ENCODE measurements at places on chromosomes 1 and 21. TPM values are rescaled to one million over a fixed set of nuclear protein-coding genes. Genes with fewer than 3 reads are reported as not detected.

- H3K36me3 ChIP-seq = no peaks in the 10 kb centered on the region
- DNase-seq = no peak
- H3K27ac ChIP-seq = no peak overlapping the region
- peaks cover 16% of the 10 kb centered on the region for H3K4me1 ChIP-seq
- H3K4me3 ChIP-seq = no peak overlapping the region
Measured at GRCh38 chr1:3505161-3505560, 50.7 kb downstream of the ARHGEF16 start.

GRCh38 chr21:26127918-26128317 is 42.7 kb downstream of the APP start:
- H3K27me3 ChIP-seq = no peaks in the 10 kb centered on the region
- no peaks in the 10 kb centered on the region for H3K36me3 ChIP-seq
- peak; percentile 55 for DNase-seq
- peak overlapping the region; percentile 11 for H3K27ac ChIP-seq
- no peak overlapping the region for H3K4me3 ChIP-seq

GRCh38 chr1:235357485-235358373 is 9.5 kb upstream of the TBCE start:
- DNase-seq = no peak
- no peaks in the 10 kb centered on the region for H3K4me1 ChIP-seq
- no peak overlapping the region for H3K4me3 ChIP-seq
- no peaks in the 10 kb centered on the region for H3K27me3 ChIP-seq
- no peaks in the 10 kb centered on the region for H3K36me3 ChIP-seq
- no peak overlapping the region for H3K27ac ChIP-seq

DNA sequence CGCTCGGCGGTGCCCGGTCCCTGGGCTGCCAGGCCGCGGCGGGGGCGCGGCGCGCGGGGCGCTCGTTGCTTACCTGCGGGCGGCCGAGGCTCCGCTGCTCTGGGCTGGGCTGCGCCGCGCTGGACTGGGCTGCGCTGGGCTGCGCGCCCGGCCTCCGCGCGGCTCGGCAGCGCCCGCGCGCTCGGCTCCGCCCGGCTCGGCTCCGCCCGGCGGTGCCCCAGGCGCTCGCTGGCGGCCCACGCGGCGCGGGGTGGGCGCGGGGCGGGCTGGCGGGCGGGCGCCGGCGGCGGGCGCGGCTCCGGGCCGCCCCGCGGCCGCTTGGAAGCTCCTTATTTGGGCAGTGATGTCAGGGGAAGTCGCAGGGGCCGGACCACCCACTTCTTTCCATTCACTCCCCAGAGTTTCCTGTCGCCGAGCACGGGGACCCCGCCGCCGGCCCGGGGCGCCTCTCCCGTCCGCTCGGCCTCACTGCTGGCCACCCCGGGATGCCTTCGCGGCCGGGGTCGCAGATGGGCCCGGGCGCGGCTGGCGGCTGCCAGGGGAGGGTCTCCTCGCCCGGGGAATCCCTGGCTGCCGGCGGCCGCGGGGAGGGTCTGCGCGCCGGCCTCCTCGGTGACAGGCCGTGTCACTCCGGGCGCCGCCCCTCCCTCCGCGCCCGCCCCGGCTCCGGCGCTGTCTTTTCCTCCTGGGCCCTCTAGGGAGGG is 177.7 kb upstream of the EDN2 start:
- H3K4me3 ChIP-seq = peak overlapping the region; percentile 82
- no peaks in the 10 kb centered on the region for H3K27me3 ChIP-seq
- H3K4me1 ChIP-seq = peaks cover 40% of the 10 kb centered on the region
- H3K36me3 ChIP-seq = no peaks in the 10 kb centered on the region

GRCh38 chr1:48789903-48790302 is 13.2 kb upstream of the BEND5 start:
- no peak overlapping the region for H3K4me3 ChIP-seq
- no peak for DNase-seq
- no peaks in the 10 kb centered on the region for H3K27me3 ChIP-seq
- no peaks in the 10 kb centered on the region for H3K4me1 ChIP-seq

GRCh38 chr21:41801321-41802197 is 34.7 kb upstream of the RIPK4 start:
- peaks cover 4% of the 10 kb centered on the region for H3K4me1 ChIP-seq
- H3K4me3 ChIP-seq = no peak overlapping the region
- no peak overlapping the region for H3K27ac ChIP-seq
- DNase-seq = no peak
- H3K27me3 ChIP-seq = no peaks in the 10 kb centered on the region

DNA sequence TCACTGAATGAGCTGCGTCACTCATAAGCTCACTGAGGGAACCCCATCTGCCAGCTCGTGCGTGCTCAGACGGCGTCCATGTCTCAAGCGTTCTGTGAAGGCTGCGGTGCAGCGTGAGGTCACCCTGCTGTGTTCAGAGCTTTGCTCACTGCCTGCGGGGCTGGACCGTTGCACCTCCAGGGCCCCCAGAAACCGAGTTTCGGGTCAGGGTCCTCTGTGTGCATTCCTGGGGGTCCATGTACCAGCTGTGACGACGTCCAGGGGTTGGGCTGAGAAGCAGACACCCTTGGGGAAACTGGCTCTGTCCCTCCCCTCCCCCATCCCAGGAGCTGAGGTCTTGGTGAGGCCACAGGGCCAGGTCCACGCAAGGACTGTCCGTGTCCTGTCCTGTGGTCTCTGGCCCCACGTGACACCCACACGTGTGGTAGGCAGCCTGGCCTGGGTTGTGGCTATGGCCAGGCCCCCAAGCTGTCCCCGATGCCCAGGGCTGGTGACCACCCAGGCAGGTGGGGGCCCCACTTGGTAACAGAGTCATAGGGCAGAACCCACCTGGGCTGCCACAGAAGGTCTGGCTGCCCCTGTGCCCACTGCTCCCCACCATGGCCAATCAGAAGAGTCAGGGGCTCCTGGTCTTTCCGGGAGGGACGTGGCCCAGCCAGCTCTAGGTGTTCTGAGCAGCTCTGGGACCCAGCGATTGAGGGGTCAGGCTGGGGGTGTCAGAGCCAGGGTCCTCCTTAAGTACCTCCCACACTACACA is 24.4 kb downstream of the FTCD start:
- no peaks in the 10 kb centered on the region for H3K4me1 ChIP-seq
- no peak overlapping the region for H3K27ac ChIP-seq
- peaks cover 18% of the 10 kb centered on the region for H3K36me3 ChIP-seq
- H3K27me3 ChIP-seq = no peaks in the 10 kb centered on the region
- H3K4me3 ChIP-seq = no peak overlapping the region

MIXL1 gene
- total RNA-seq = 0.16 TPM

DNA sequence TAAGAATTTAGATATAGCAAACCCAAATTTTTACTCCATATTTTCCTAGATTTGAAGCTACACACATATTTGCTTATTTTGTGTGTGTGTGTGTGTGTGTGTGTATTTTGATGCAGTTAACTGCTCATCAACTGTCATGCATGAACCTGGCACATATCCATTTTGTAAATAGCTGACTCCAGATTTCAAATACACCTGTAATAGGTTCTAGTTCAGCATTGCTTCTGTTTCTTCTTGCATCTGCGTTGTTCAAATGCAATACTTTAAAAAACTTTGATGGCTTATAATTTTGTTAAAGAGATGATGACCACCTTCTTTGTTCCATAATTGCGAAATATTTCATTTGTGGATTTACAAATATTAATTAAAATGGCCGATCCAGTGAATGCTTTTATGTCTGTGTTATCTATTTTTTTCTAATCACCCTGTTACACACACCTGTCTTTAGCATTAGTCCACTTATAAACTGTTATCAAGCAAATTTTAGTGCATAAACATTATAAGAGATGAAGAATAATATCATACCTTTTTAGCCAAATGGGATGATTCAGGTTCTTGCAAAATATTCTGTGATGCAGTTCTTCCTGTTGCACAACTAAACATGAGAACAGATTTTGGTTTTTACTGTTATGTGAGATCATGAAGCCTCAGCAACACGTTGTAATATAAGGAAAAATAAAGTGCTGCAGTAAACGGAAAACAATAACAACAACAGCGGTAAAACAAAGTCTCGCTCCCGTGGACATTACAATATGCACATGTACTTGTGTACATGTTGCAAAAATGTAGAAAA is 12.7 kb upstream of the S100A11 start:
- H3K4me1 ChIP-seq = peaks cover 18% of the 10 kb centered on the region
- H3K36me3 ChIP-seq = no peaks in the 10 kb centered on the region
- peak; percentile 10 for DNase-seq
- H3K27me3 ChIP-seq = peaks cover 12% of the 10 kb centered on the region
- no peak overlapping the region for H3K4me3 ChIP-seq
- H3K27ac ChIP-seq = no peak overlapping the region

GRCh38 chr1:208997726-208998312 is 585.7 kb upstream of the CAMK1G start:
- DNase-seq = no peak
- no peaks in the 10 kb centered on the region for H3K36me3 ChIP-seq
- H3K27me3 ChIP-seq = no peaks in the 10 kb centered on the region

TDRD5 gene
- total RNA-seq = not detected

GRCh38 chr1:182984621-182985020 is 31.7 kb upstream of the SHCBP1L start:
- H3K4me1 ChIP-seq = no peaks in the 10 kb centered on the region
- H3K36me3 ChIP-seq = no peaks in the 10 kb centered on the region
- H3K4me3 ChIP-seq = no peak overlapping the region
- no peak overlapping the region for H3K27ac ChIP-seq
- DNase-seq = peak; percentile 25

C8B gene
- not detected for total RNA-seq

GRCh38 chr1:198113342-198113750 is 43.5 kb upstream of the NEK7 start:
- H3K4me1 ChIP-seq = peaks cover 12% of the 10 kb centered on the region
- DNase-seq = peak; percentile 85
- H3K27ac ChIP-seq = no peak overlapping the region
- no peaks in the 10 kb centered on the region for H3K27me3 ChIP-seq
- no peaks in the 10 kb centered on the region for H3K36me3 ChIP-seq

- peaks cover 5% of the 10 kb centered on the region for H3K4me1 ChIP-seq
- H3K27me3 ChIP-seq = no peaks in the 10 kb centered on the region
- no peak overlapping the region for H3K27ac ChIP-seq
- no peak overlapping the region for H3K4me3 ChIP-seq
- H3K36me3 ChIP-seq = no peaks in the 10 kb centered on the region
- DNase-seq = no peak
Measured at GRCh38 chr1:76239470-76239918, 164.9 kb downstream of the ST6GALNAC3 start.

GRCh38 chr1:63411066-63411465 is 43.6 kb downstream of the ALG6 start:
- no peaks in the 10 kb centered on the region for H3K27me3 ChIP-seq
- no peak overlapping the region for H3K27ac ChIP-seq
- H3K4me1 ChIP-seq = no peaks in the 10 kb centered on the region
- H3K4me3 ChIP-seq = no peak overlapping the region
- no peaks in the 10 kb centered on the region for H3K36me3 ChIP-seq

WNT3A gene
- total RNA-seq = not detected

FCRL2 gene
- not detected for total RNA-seq

- H3K4me3 ChIP-seq = no peak overlapping the region
- no peak for DNase-seq
- H3K27me3 ChIP-seq = peaks cover 15% of the 10 kb centered on the region
- no peaks in the 10 kb centered on the region for H3K4me1 ChIP-seq
Measured at GRCh38 chr1:201419256-201419655, 2.3 kb downstream of the TNNI1 start.

DNA sequence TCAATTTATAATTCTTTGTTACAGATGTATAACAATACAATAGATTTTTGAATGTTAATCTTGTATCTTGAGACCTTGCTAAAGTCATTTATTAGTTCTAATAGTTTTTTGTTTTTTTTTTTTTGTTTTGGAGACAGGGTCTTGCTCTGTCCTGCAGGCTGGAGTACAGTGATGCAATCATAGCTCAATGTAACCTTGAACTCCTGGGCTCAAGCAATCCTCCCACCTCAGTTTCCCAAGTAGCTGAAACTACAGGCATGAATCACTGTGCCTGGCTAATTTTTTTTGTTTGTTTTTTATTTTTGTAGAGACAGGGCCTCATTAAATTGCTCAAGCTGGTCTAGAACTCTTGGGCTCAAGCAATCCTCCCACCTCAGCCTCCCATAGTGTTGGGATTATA is 26.2 kb upstream of the DIPK1A start:
- no peaks in the 10 kb centered on the region for H3K4me1 ChIP-seq
- no peaks in the 10 kb centered on the region for H3K27me3 ChIP-seq
- H3K36me3 ChIP-seq = no peaks in the 10 kb centered on the region
- no peak overlapping the region for H3K4me3 ChIP-seq
- no peak for DNase-seq

CYP4A11 gene
- total RNA-seq = not detected

INSRR gene
- total RNA-seq = not detected

GRCh38 chr1:22861764-22862440 is 110.8 kb downstream of the LACTBL1 start:
- H3K27ac ChIP-seq = peak overlapping the region; percentile 48
- H3K27me3 ChIP-seq = no peaks in the 10 kb centered on the region
- H3K4me1 ChIP-seq = peaks cover 14% of the 10 kb centered on the region

GRCh38 chr1:198906739-198907422 is 268.0 kb downstream of the PTPRC start:
- H3K27me3 ChIP-seq = no peaks in the 10 kb centered on the region
- H3K4me1 ChIP-seq = peaks cover 29% of the 10 kb centered on the region
- H3K36me3 ChIP-seq = peaks cover 13% of the 10 kb centered on the region
- no peak for DNase-seq

DNA sequence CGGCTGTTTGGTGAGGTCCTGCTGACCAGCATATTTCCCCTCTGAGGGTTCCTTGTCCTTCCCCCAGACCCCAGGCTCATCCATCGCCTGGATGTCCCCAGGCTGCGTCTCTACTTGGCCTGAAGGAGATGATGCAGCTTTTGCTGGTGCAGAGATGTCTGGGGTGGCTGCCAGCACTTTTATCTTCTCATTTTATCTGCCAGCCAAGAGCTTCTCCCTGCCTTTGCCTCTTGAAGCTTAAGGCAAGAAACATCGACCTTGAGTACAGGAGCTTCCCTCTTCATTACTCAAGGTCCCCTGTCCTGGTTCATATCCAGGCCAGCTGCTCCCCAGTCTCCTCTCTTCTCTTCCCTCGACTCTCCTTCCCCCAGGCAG is 9.2 kb upstream of the H6PD start:
- DNase-seq = no peak
- H3K4me1 ChIP-seq = no peaks in the 10 kb centered on the region
- H3K4me3 ChIP-seq = no peak overlapping the region

- no peak overlapping the region for H3K27ac ChIP-seq
- no peaks in the 10 kb centered on the region for H3K36me3 ChIP-seq
- H3K27me3 ChIP-seq = no peaks in the 10 kb centered on the region
- no peak overlapping the region for H3K4me3 ChIP-seq
Measured at GRCh38 chr1:208438112-208438699, 194.0 kb upstream of the PLXNA2 start.

PTGS2 gene
- total RNA-seq = 2.5 TPM

KIF17 gene
- total RNA-seq = 2.2 TPM

PHGDH gene
- total RNA-seq = 371 TPM

- H3K36me3 ChIP-seq = no peaks in the 10 kb centered on the region
- no peak overlapping the region for H3K27ac ChIP-seq
- DNase-seq = no peak
- H3K27me3 ChIP-seq = no peaks in the 10 kb centered on the region
Measured at GRCh38 chr1:173255214-173255813, 48.2 kb upstream of the TNFSF4 start.

TRIM58 gene
- 31.0 TPM for total RNA-seq

GRCh38 chr1:201751872-201752271 is 77.1 kb upstream of the IPO9 start:
- H3K36me3 ChIP-seq = no peaks in the 10 kb centered on the region
- peaks cover 91% of the 10 kb centered on the region for H3K4me1 ChIP-seq
- H3K27ac ChIP-seq = peak overlapping the region; percentile 94
- no peaks in the 10 kb centered on the region for H3K27me3 ChIP-seq
- H3K4me3 ChIP-seq = no peak overlapping the region

GPR89A gene
- 19.1 TPM for total RNA-seq

Data from astrocyte (in vitro differentiated cells and primary cell).